ENCODE measurements at places on chromosomes 1 and 21.

- no peak for DNase-seq
Measured at GRCh38 chr1:244273262-244273844, 178.4 kb downstream of the ADSS2 start.

DNA sequence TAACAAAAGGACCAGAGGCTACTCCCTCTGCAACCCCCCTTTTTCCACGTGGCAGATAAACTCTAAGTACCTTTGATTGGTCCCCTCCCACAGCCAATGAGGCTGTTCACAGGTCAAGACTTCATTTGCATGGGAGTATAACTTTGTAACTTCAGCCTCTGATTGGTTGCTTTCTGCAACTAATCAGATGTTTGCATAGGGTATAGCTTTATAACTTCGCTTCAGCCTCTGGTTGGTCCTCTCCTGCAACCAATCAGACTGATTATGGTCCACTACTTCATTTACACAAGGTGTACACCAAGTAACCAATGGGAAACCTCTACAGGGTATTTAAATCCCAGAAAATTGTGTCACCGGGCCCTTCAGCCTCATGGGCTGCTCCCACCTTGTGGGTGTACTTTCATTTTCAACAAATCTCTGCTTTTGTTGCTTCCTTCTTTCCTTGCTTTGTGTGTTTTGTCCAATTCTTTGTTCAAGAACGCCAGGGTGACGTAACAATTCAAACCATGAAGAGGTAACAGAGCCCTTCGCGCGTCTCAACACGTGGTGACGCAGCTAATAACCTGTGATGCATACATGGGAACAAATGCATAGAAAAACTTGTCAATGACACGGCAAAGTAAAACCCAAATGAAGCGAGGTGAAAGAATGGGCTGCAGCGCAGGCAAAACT lies 47.2 kb downstream of the VPS26C start:
- DNase-seq = no peak

- no peak for DNase-seq
Measured at GRCh38 chr21:46068516-46069079, 29.3 kb upstream of the COL6A2 start.

GRCh38 chr21:41166884-41167283 lies 1.1 kb upstream of the BACE2 start:
- DNase-seq = no peak

- DNase-seq = no peak
Measured at GRCh38 chr1:84939151-84939550, 46.1 kb upstream of the LPAR3 start.

GRCh38 chr1:168504064-168504837 lies 39.5 kb downstream of the XCL2 start:
- no peak for DNase-seq

DNA sequence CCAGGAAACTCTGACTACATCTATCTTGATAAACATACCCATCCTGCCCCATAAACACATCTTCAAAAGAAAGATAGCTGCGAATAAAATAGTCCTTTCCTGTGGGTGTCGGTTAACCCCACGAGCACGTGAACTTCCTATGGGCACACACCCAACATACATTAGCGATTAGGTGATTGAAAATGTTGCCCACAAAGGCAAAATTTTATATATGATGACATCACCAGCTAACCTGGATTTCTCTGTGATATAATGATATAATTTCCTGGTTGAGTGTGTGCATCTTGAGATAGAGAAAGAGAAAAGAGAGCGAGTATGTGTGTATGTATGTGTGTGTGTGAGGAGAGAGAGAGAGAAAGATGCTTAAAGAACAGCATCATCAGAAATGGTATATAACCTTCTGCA lies 296.1 kb downstream of the PTPRC start:
- DNase-seq = peak; percentile 45

- no peak for DNase-seq
Measured at GRCh38 chr1:177211231-177211630, 40.5 kb downstream of the BRINP2 start.

DNA sequence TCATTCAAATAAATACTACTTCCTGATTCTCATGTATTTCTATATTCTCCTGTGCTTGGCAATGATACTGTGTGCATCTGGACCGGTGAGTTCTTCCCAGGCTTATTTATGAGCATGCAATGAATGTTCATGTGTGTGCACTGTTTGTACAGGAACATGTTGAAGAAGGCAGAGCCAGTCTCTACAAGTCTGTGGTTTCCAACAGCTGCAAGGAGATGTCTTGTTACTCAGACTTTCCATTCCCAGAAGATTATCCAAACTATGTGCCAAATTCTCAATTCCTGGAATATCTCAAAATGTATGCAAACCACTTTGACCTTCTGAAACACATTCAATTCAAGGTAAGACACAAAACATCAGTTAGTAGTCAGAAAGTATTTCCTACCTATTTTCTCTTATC lies 19.1 kb downstream of the FMO1 start:
- no peak for DNase-seq

DNA sequence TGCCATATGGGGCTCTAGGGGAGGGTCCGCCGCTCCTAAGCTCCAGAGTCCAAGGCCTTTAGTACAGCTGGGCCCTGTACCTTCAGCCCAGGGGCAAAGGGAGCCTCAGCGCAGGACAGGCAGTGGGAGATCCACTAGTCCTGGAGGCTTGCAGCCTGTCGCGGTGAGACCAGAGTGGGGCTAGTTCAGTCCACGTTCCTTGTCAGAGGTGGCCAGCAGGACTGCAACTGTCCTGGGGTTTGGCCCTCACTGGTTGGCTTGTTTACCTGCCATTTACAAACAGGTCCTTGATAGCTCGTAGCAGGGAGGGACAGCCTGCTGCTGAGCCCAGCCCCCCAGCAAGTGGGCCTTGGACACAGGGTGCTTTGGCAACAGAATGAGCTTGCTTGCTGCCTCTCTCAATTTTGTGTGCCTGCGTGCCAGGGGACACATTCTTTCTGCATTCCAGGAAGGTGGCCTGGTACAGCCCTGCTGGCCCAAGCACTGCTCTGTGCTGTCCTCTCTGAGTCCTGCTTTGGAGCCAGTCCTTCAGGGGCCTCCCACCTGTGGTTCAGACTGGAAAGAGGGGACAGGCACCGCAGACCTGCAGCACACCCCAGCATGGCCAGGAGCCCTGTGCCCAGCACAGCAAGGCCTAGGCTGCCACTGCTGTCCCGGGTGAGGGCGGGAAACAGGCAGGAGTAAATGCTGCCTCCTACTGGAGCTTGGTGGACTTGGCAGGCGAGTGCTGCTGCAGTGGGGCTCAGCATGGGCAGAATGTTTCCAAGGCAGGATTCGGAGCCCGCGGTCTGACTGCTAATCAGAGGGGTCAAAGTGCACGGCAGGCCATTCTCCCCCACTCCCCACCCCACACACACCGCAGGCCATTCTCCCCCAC lies 15.2 kb downstream of the H6PD start:
- DNase-seq = no peak

- no peak for DNase-seq
Measured at GRCh38 chr1:181100015-181100905, 11.8 kb downstream of the IER5 start.
